Left forelimb (tissue), 1 donor: ENCODE measurements at places on chromosomes 5 and 9.
A peak's percentile ranks its signal among the peaks of the same experiment; 100 is the strongest.

GRCh38 chr5:128665747-128666355 lies 127.8 kb upstream of the FBN2 start:
- DNase-seq, result no peak

DNA sequence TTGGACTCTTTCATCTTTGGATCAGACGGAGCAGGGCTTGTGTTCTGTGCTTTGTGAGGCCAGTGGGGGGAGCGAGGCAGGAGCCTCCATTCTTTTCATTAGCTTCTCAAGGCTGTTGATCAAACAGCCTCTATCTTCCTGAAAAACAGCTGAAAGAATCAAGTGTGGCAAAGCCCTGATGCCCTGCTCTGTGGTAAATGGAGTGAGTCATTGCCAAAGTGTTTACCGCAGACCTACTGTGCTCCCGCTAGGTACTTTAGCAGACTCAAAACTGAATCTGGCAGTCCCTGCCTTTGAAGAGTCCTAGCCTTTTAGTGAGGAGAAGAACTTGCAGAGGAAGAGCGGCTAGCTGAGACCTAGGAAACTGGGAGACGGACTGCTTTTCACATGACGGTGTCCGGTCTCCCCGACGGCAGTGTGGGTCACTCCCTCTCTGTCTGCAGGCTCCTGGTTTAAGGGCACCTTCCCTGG lies 3.3 kb downstream of the ANKRD33B start:
- peak; percentile 41 for DNase-seq

DNA sequence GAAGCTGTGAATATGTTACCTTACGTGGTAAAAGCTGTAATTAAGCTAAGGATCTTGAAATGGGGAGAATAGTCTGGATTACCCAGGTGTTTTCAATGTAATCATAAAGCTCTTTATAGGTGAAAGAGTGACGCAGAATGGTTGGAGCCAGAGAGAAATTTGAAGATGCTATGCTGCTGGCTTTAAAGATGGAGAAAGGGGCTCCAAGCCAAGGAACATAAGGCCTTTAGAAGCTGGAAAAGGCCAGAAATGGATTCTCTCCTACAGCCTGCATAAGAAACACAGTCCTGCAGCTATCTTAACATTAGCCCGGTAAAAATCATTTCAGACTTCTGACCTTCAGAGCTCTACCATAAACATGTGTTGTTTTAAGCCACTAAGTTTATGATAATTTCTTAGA lies 243.3 kb upstream of the VLDLR start:
- no peak for DNase-seq

DNA sequence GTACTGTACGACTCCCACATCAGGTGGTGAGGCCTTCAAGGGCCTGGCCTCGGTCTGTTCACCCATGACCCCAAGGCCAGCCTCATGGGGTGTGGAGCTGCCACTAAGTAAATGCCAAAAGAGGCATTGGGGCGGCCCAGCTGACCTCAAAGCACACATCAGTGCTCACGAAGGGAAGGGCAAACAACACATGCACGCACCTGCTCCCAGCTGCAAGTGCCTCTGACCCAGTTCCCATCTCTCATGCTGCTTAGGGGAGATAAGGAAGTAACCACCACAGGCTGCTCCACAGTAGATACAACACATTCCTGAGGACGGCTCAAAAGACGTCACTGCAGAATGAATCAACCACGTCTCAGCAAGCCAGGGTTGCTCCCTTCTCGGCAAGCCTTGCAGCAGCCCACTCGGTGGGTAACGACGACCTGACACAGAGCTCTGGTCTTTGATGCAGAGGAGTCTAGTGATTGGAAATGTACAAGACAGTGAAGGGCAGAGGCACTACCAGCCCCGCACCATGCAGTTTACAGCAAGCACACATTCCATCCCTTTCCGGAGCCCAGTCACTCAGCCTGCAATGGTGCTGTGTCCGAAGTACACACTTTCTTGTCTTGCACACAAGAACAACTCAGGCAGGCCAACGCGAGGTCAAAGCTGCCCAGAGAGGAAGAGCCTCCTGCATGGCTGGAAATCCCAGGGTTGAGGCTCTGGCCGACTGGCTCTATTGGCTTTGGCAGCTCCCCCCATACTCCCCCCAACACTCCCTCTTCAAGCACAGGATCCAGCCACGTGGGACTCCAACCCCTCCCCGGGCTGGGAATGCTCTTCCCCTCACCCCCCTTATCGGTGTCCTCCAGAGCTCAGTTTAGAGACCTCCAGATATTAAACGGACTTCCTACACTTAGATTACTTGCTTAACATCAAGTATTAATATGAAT lies 31.8 kb downstream of the FABP6 start:
- no peak for DNase-seq

DNA sequence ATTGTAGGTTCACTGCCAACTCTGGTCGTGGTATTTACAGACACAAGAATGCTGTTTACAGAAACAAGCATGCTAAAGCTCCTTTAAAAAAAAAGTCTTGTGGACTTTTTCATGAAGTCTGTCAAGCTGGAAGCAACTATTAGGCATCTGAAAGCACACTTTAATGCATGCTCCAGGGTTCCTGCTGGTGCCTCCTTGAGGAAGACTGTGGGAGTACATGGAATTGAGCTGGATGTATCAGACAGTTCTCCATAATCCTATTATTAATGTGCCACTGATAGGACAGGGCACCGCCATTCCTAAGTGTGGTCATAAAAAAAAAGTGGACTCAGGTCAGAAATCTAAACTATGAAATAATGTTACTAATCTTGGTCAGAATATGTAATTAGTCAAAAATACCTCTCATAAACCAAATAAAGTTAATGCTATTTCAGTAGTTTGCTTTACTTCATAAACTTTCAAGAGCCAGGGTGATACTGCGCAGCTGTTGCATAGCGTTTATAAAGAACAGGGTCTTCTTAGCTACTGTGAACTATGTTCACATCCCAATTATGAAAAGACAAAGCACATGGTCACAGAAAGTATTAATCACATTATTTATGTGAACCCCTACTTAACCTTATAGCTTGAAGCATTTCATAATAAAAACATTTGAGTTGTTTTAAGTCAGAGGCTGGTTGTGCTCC lies 390.8 kb upstream of the PTGER4 start:
- DNase-seq, result no peak

DNA sequence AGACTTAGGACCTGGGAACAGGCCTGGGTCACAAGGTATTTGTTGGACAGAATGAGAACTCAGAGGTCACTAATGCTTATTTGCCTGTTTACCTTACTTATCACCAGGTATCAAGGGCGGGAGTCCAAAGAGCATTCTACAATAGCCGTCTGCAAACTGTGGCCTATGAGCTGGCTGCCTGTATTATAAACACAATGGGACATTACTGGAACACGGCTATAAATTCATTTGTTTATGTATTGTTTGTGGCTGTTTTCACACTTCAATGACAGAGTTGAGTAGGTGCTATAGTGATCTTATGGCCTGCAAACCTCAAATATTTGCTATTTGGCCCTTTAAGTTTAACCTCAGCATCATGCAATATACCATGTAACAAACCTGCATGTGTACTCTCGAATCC lies 76.6 kb upstream of the ASTN2 start:
- DNase-seq, result no peak

DNA sequence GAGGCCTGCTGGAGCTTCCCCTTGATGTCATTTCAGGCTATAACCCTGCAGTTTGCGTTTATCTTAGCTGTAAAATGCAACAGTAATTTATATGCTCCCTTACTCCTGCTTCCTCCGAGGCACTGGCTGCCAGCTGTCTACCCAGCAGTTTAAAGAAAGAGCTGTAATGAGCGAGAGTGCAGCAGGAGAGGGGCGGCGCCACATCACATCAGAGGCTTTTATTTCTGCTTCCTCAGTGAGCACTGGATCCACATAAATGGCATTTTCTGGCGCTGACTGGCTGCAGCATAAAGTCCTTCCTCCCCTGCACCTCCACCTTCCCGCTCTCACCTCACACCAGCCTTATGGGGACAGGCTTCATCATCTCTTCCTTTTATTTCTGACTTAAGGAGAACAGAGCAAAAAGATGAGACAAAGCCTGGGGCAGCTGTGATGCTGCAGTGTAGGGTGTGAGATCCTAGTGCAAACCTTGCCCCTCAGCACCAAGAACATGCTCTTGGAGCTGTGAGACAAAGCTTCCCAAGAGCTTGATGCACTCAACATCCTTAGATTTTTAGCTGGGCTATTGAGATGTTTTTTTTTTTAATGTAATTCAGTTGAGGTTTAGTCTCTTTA lies 829.6 kb upstream of the ZNF608 start:
- no peak for DNase-seq

- no peak for DNase-seq
These were observed 6.5 kb upstream of the RICTOR start for GRCh38 chr5:39080597-39081204.

- DNase-seq, result no peak
These were observed 182.2 kb upstream of the ANKRD55 start for GRCh38 chr5:56415356-56415765.

- DNase-seq, result no peak
These were observed 254 bp downstream of the STRBP start for GRCh38 chr9:123268199-123268464.

DNA sequence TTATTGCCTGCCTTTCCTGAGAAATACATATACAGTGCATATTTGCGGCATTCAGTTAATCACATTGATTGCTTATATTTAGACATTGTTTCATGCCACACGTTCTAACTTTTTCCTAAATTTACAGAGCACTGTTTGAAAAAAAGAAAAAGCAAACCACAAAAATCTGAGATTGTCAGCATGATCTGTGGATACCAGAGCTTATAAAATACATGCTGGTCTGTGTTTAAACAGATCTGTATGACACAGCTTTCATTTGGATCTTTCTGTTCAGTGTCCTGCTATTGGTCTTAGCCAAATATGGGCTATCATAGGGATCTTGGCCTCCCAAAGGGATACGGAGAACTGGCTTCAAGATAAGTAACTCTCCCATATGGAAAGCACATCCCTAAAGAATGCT lies 20.2 kb downstream of the ALDH1A1 start:
- DNase-seq, result no peak

- no peak for DNase-seq
These were observed 99.0 kb upstream of the SSBP2 start for GRCh38 chr5:81849770-81850367.

GRCh38 chr5:149990518-149991376 lies 9.7 kb downstream of the TIGD6 start:
- DNase-seq, result no peak

GRCh38 chr9:33785914-33786313 lies 9.4 kb upstream of the PRSS3 start:
- no peak for DNase-seq

GRCh38 chr5:102764381-102765004 lies 9.4 kb downstream of the PAM start:
- DNase-seq, result no peak

GRCh38 chr5:109316634-109317033 lies 93.1 kb downstream of the PJA2 start:
- DNase-seq, result no peak

- DNase-seq, result no peak
These were observed 297.7 kb downstream of the IRX2 start for GRCh38 chr5:2453781-2454180.

GRCh38 chr9:88258601-88259000 lies 120.3 kb upstream of the SPATA31C2 start:
- DNase-seq, result peak; percentile 82

- DNase-seq, result no peak
These were observed 42.5 kb upstream of the PHF2 start for GRCh38 chr9:93533863-93534262.

DNA sequence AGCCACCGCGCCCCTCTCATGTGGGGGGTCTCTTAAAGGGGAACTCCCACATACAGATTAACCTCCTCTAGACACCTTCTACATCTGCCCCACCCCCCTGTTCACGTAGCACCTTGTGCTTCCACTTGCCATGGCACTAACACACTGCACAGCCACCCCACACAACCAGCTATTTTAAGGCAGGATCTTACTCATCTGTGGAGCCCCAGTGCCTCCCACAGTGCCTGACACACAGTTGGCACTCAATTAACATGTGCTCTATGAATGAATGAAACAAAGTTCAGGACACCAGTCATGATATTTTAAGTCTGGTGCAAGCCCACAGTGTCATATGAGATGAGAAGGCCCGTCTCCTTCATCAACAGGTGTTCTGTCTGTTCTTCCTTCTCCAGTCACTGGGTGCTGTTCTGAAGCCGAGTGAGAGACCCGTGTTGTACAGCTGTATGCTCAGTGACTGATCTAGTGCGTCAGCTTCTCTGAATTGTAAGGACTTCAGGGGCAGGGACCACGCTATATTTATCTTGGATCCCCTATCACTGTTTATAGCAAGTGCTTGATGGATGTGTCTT lies 149.1 kb downstream of the TLE1 start:
- no peak for DNase-seq

GRCh38 chr9:95429948-95430620 lies 86.7 kb downstream of the PTCH1 start:
- DNase-seq, result no peak

- no peak for DNase-seq
These were observed 2.9 kb downstream of the NR4A3 start for GRCh38 chr9:99824378-99825171.
